Naive thymus-derived CD8-positive, alpha-beta T cell (primary cell): ENCODE measurements at places on chromosomes 13 and 19. TPM values are rescaled to one million over a fixed set of nuclear protein-coding genes. Genes with fewer than 3 reads are reported as not detected.

The LILRB5 gene
- 0.52 TPM for total RNA-seq

The NDUFA3 gene
- 103 TPM for total RNA-seq

The PEG3 gene
- 0.60 TPM for total RNA-seq

The SHISA7 gene
- total RNA-seq, result not detected

The NUMBL gene
- 15.6 TPM for total RNA-seq

The TBC1D17 gene
- 94.0 TPM for total RNA-seq

The SIGLEC9 gene
- total RNA-seq, result 2.4 TPM
